Right ventricle myocardium superior (tissue), 1 donor: ENCODE measurements at places on chromosomes 6 and 20. TPM values are rescaled to one million over a fixed set of nuclear protein-coding genes. Genes with fewer than 3 reads are reported as not detected.

MEP1A gene
- not detected for total RNA-seq

NKX2-4 gene
- total RNA-seq = not detected

XRN2 gene
- 31.7 TPM for total RNA-seq

RNF217 gene
- total RNA-seq = 9.0 TPM

OR2J1 gene
- total RNA-seq = not detected

TMEM74B gene
- 5.2 TPM for total RNA-seq

GRCh38 chr6:127515794-127516661, 3.1 kb downstream of the MTCL3 start:
- peak; percentile 76 for DNase-seq

DNA sequence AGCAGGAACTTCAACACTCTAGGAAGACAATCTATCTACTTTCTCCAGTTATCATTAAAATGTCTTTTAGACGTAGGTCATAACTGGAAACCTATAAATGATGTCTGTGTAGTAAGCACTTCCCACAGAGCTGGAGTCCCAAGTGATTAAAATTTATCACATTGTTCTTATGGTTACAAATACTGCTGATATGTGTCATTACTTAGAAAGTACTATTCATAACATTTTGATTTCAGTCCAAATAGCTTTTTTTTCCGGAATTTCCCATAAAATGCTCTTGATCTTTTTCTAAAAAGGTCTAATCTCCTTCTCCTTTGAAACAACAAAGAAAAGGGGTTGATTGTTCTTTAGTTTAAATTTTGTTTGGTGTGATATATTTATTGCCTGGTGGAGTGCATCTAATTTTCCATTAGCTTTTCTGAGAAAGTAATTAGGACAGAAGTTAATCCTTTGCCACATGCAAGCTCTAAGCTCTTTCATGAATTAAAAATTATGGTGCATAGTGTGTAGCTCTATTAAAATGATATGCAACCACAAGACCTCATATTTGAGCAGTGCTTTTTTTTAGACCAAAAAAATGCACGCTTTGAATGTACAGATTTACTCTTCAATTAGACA, 132.7 kb upstream of the TCF21 start:
- DNase-seq = no peak

GRCh38 chr6:101509536-101509935, 116.0 kb downstream of the GRIK2 start:
- no peak for DNase-seq

DNA sequence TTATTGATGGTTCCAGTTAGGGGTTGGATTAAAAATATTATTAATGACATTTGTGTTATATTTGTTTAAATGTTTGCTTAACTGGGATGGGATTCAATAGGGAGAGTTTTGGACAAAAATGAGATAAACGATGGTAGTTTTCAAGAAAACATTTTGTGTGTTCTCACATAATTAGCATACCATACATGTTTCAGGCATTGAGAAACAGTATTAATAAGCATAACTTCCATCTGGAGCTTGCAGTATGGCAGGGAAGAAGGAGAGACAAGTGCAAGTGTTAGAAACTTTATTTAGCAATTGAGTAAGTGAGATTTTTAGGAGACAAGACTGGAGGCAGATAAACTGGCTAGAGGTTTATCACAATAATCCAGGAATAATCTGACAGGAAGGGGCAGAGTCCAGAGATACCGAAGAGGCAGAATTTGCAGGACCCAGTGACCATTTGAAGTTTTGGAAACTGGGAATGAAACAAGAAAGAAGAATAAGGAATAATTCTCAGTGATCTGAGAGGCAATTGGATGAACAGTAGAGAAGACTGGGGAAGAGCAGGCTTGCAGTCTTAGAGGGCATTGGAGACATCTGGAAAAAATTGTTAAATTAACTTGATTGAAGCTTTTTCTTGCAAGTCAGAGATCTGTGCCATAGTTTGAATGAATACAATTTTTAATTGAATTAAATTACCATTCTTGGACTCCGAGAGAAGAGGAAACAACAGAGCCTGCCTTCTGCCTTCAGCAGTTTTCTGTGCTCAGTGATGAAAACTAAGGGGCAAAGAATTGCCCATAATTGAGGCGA, 73.0 kb upstream of the PTCHD4 start:
- no peak for DNase-seq

DNA sequence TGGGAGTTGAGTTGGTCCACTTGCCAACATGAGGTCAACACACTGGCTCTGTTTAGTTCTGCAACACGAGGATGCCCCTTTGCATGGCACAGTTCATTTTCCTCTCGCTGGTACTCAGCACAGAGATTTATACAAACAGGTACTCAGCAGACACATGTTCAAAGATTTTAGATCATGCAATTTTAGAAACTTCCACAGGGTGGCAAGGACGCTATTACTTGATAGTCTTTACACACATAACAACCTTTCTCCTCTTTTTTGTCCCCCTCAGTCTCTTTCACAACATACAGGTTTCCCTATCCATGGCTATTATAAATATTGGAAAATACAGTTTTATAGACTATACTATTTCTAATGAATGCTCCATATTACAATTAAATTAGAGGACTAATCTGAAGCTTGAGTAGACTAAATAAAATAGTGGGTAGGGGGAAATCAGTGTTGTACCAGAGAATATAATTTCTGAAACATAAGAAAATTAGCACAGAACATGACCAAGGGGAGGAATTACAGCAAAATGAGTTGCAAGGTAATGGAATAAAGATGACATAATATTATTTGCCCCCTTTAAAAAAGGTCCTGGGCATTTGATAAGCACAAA, 331.8 kb upstream of the BTBD3 start:
- no peak for DNase-seq

- no peak for DNase-seq
Measured at GRCh38 chr6:29777310-29777709, 50.3 kb upstream of the HLA-G start.

DNA sequence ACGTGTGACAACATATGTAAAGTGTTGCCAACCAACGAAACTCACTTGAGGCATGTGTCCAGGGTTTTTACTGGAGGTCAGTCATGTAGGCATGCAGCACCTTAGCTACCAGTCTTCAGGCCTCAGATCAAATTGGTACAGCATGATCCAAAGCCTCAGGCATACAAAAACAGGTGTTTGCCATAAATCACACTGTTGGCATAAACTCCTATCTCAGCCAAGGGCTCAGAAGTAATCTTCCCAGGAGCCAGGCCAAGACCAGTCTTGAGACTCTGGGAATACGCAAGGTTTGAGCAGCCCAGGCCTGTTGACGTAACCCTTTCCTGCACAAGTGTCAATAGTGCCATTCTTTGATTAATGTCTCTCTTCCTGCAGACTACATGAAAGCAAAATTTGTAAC, 163.5 kb downstream of the PRL start:
- DNase-seq = no peak

DNA sequence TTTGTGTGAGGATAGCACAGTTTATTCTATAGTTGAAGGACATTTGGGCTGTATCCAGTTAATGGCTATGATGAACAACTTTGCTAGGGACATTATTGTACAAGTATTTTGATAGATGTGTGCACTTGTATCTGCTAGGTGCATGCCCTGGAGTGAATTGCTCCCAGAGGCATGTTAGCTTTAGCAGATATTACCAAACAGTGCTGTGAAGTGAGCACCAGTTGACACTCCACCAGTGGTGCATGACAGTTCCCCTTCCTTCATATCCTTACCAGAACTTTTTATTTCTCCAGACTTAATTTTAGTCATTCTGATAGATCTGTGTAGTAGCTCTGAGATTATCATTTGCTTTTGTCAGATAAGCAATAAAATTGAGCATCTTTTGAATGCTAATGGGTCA, 48.9 kb upstream of the ENPP5 start:
- no peak for DNase-seq

DNA sequence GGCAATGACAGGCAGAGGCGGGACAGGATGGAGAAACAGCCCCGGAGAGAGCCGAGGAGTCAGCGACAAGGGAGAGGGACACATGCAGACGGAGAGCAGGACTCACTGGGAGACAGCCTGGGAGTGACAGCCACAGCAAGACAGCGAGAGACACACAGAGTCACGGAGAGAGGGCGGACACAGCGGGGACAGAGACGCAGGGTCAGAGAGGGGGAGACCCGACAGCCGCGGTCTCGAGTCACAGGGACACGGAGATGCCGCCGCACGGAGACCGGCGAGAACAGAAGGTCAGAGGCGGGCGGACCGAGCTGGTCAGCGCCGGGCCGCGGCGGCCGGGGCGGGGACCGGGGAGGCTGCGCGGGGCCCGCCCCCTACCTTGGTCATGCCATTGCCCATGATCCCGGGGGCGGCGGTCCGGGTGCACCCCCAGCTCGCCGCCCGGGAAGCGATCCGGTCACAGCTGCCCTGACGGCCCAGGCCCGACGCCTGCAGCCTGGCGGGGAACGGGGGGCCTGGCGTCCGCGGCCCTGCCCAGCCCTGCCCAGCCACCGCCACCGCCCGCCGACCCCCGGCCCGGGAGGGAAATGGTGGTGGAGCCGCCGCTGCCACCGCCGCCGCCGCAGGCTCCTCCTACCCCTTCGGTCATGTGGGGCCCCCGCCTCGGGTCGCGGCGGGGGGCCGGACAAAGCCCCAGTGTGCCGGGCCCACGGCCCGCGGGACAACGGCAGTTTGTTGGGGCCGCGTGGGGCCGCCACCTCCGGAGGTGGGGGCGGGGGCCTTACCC, at the start of the genes DUSP15 and TTLL9:
Gene DUSP15 (minus strand): TSS at position 586 of the 784 bp plus-strand sequence. CDS start 190 bp downstream, at position 396.
Gene TTLL9 (plus strand): TSS at position 693 of the 784 bp plus-strand sequence. CDS start 493 bp downstream, outside the sequence.
- DNase-seq = peak; percentile 61

- peak; percentile 59 for DNase-seq
Measured at GRCh38 chr20:50330504-50331313, 140.1 kb downstream of the CEBPB start.

DNA sequence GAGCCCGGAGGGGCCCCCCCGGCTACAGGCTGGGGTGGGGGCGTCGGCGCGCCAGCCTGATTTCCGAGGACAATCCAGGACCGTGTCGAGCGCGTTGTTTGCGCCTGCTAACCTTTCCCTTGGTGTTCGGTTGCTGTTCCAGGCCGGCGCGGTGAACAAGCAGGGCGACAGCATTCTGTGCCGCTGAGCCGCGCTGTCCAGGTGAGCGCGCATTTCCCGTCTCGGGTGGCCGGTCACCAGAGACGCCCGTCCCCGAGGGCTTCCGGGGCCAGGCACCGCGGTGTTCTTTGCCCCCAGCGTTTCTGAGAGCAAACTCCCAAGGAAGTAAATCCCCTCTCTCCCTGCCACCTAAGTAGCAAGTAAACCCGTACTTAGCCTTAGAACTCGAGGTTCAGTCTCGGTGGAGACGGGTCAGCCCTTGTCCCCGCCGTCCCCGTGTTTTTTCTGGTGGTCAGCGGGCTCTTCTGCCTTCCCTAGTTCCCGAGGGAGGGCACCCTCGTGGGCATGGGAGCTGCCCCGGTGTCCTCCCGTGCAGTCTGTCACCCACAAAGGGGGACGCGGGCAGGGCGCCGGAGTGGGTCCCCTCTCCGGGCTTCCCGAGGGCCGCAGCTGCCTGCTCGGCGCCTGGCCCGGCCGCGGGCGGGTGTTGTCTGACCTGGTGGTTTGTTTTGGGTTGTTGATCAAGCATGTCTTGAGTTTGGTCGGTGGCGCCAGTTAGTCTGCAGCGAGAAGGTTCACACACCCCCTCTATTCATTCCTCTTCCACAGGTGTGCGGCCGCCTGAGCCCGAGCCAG, 1.5 kb downstream of the ID4 start:
- DNase-seq = no peak

DNA sequence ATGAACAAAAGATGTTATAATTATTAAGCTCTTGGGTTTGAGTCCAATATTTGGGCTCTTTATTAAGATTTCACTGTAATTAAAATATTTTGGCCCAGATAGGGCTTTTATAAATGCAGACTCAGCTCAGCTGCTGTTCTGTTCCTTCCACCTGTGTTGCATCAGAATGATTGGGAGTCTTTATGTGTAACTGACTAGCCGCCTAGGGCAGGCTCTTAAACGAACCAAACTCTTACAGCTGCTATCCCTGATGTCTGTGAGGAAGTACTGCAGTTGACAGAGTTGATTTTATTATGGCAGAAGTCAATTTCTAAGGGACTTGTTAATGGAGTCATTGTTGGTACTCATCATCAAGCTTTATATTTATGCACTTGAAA, 144.7 kb downstream of the MYO6 start:
- DNase-seq = no peak

GRCh38 chr6:164477101-164477500, 832.3 kb downstream of the C6orf118 start:
- DNase-seq = no peak

- DNase-seq = no peak
Measured at GRCh38 chr20:39044501-39044900, 82.4 kb downstream of the DHX35 start.

DNA sequence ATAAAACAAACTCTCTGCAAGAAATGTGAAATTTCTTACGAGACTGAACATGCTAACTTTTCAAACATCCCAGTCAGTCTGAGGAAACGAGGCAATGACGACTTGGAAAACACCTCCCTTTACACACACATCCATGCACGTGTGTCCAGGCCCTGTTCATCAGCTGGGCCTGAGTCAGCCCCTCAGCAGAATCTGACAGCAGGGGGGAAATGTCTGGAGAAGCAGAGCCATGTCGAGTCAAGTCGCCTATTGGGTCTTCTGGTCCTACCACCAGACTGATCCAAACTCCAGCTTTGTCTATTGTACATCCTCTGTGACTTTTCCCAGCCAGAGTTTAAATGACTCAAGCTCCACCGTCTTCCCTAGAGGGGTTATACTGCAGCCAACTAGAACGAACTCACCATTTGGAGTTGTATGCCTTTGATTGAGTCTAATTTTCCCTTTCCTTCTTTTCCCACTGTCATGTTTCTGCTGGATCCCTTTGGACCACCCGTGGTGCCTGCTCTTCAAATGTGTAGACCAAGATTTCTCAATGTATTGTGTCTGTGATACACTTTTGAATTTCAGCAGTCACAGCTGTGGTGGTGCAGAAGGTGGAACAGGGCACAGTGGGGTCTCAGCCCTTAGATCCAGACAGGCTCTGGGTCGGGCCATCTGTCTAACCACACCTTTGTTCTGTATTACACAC, 254.0 kb downstream of the CDC5L start:
- DNase-seq = no peak

DNA sequence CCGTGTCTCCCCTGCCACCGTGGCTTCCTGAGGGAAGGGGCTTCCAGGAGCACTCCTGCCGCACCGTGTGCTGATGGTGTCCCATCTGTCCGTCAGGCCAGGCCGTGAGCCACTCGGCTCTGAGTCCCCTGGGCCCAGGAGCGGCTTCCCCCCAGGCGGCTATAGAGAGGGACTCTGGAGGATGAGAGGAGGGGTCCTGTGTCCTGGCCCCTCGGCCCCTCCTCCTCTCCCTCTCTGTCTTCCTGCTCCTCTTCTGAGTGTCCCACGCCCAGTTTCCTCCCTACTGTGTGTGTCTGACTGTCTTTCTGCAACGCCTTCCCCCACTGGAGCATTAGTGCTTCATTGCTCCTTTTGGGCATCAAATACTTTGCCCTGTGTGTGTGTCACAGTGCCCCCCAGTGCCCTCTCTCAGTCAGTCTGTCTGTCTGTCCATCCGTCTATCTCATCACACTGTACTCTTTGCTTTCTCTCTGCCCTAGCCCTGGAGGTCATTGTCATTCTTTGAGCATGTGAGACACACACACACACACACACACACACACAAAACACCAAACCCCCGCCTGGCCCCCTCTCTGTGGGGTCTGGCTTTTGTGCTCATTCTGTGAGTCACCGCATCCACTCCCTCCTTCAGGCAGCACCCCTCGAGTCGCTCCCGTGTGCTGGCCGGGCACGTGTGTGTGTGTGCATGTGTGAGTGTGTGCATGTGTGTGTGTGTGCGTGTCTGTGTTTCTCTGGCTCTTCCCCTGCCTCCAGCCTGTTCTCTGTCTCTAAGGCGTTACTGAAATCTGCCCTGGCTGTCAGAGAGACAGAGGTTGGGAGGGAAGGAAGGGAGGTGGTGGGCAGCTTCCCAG, 71.9 kb downstream of the SRC start:
- no peak for DNase-seq
